ENCODE measurements at places on chromosomes 6 and 20.

- DNase-seq, result no peak
These were observed 23.9 kb upstream of the ASF1A start for GRCh38 chr6:118869894-118870589.

DNA sequence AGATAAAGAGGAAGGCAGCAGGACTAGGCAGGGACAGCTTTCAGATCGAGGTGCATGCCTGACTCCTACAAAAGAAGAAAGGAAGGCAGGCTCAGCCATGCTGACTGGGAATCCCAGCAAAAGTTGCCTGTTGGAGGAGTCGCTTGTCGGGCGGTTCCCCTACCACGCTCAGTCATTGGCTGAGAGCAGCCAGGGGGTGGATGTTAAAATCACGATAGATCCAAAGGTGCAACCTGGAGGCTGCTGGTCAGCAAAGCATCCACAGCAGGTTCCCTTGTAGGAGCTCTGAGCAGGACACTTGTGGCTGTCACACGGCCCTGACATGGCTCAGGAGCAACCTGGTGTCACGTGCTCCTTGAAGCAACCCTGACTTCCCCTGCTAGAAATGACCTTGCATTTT, 74.6 kb downstream of the ISM1 start:
- DNase-seq, result no peak

GRCh38 chr20:42173440-42173839, 555.3 kb upstream of the CHD6 start:
- no peak for DNase-seq

GRCh38 chr20:49570828-49571552, 3.1 kb upstream of the PTGIS start:
- no peak for DNase-seq

- no peak for DNase-seq
These were observed 508.9 kb upstream of the NOX3 start for GRCh38 chr6:155964544-155964943.

All from PC-9 (cell line).